H1 (cell line): ENCODE measurements at places on chromosomes 5 and 9.

- no peak for DNase-seq
Measured at GRCh38 chr5:73759771-73760170, 133.8 kb downstream of the ARHGEF28 start.

- no peak for DNase-seq
Measured at GRCh38 chr9:13807118-13807517, 506.8 kb downstream of the NFIB start.

GRCh38 chr5:38443390-38443789, 113.1 kb downstream of the LIFR start:
- no peak for DNase-seq

DNA sequence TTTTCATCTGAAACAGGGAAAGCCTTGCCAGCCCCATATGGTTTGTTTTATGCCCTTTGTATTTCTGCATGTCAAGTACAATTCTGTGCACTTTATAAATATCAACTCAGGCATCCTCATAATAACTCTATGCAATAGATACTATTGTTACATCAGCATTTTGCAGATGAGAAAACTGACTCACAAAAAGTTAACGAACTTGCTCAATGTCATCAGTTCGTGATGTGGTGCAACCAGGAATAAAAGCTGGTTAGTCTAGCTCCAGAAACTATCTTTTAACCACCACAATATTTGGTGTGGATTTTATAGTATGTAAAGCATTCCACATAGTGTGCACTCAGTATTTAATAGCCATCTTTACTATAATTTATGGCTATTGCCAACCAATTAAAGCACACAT, 134.9 kb downstream of the MRPS30 start:
- DNase-seq = no peak

DNA sequence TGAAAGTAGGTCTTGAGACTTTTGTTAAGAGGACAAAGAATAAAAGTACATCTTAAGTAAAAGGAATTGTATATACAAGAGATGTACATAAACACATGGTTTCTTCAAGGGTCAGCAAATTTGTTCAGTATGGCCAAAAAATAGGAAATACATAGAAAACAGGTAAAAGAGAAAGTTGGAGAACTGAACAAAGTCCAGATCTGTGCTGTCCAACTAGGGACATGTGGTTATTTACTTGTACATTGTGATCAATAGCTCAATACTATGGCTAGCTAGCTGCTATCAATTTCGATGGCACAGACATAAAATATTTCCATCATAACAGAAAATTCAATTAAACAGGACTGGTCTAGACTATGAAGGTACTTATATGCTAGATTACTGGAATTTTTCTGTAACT, 92.3 kb downstream of the RAPGEF6 start:
- no peak for DNase-seq
